ENCODE measurements at places on chromosomes 7 and 10.
A peak's percentile ranks its signal among the peaks of the same experiment; 100 is the strongest.

GRCh38 chr7:113636727-113637421, 281.9 kb downstream of the PPP1R3A start:
- ATAC-seq = no peak

DNA sequence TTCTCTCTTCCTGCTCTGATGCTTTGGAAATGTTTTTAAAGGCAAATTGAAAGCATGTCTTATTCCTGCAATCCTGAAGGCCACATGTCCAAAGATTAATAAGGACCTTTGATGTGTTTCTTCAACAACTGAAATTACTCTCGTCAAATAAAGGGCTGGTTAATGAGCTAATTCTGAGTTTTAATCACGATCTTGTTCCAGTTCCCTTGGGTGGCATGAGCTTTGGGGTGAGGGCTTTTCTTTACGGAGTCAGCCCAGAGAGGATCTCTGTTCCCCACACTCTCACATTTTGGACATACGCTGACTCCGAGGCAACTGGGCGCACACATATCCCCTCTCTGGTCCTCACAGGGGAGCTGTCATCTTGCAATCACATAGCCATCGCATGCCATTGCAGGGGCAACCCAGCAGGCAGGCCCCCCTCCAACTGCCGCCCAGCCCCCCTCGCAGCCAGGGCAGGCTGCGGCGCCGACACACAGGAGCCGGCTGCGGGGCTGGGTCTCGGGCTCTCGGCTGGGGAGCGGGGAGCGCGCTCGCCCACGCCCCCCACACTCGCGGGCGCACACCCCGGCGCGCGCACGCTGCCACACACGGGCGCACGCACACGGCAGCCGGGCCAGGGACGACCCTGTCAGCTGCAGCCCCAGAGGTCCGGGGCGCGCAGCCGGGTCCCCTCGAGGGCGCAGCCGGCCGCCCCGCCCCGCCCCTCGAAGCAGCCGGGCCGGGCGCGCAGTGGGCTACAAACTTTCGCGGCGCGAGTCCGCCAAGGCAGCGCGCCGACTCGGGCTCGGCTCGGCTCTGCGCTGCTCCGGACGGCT, at the start of gene GDF10:
GDF10 (plus strand) TSS at position 587 of the 818 bp plus-strand sequence. CDS start 455 bp downstream, outside the sequence.
- no peak for ATAC-seq

GRCh38 chr10:132547421-132547861, 9.9 kb downstream of the INPP5A start:
- ATAC-seq = no peak

- peak; percentile 93 for ATAC-seq
Observed at GRCh38 chr10:113037218-113037617, 87.2 kb downstream of the TCF7L2 start.

Measured in SK-N-SH treated with all-trans-retinoic acid at 6 μM for 48 hours (cell line).